ENCODE measurements at places on chromosomes 3 and 15. TPM values are rescaled to one million over a fixed set of nuclear protein-coding genes. Genes with fewer than 3 reads are reported as not detected.

GHSR gene
- not detected for total RNA-seq

ITPKA gene
- not detected for total RNA-seq

UROC1 gene
- total RNA-seq = not detected

DNA sequence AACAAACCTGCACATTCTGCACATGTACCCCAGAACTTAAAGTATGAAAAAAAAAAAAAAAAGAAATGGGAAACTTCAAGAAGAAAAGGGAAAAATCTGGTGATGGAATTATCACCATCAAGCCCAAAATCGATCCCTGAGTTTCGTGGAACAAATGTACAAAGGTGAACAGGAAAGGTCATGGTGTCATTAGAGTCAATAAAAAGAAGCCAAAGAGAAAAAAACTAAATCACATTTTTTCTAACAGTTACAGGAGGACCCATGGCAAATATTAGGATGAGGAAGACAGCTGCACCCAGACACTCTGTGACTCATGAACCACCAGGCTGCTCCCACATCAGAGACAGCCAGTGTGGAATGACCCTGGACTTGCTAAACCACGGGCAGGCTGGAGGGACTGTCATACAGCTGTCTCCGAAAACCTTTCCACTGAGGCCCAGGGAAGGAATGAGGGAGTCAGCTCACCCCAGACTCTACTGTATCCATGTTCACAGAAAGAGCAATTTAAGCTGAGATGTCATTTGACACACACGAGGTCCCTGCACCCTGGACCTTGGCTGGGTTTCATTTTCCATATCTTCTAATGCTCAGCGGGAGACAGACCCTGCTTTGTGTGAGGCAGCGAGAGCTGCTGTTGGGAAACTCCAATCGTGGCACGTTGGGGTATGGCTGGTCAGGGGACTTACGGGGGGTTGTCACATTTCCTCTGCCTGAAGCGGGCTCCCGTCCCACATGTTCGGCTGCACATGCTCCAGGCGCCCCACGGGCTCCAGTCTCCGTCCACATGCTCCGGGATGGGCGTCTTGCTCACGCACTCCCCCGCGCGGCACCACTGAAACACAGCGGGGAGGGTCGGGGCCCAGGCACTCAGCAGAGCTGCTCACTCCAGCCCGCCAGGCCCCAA lies 210.2 kb downstream of the ADAMTS17 start:
- DNase-seq = peak; percentile 79

RFC4 gene
- 11.5 TPM for total RNA-seq

DNA sequence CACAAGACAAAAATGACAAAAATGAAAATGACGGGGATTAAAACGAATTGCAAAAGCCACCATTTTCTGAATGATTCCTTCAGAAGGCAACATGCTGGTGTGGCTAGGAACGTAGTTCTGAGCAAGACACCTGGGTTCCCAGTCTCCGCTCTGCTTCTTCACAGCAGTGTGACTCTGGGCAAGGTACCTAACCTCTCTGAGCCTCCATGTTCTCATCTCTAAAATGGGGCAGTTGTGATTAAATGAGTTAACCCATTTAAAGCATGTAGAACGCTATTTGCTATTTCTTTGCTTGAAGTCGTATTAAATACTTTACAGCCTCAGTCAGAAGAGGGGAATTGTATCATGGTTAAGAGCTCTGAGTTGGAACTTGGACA lies 23.6 kb downstream of the BHLHE40 start:
- no peak for DNase-seq

GRCh38 chr15:80996247-80996646 lies 4.5 kb upstream of the TLNRD1 start:
- DNase-seq = no peak

DNA sequence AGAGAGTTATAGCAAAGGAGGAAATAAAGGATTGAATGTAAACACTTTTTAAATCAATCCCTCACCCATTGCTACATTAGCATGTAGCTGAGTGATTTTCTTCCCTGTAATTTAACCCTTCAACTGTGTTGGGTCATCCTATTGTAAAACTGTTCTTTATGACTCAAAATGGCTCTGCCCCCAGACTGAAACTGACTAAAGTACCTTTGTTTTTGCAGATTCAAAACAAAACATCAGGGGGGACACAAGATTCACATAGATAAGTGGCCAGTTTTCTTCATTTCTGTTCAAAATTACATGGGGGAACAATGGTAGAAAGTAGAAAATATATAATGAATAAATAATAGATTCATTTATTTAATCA lies 268.4 kb downstream of the IGSF11 start:
- DNase-seq = no peak

- DNase-seq = no peak
Measured at GRCh38 chr3:137047240-137047639, 89.5 kb downstream of the IL20RB start.

DNA sequence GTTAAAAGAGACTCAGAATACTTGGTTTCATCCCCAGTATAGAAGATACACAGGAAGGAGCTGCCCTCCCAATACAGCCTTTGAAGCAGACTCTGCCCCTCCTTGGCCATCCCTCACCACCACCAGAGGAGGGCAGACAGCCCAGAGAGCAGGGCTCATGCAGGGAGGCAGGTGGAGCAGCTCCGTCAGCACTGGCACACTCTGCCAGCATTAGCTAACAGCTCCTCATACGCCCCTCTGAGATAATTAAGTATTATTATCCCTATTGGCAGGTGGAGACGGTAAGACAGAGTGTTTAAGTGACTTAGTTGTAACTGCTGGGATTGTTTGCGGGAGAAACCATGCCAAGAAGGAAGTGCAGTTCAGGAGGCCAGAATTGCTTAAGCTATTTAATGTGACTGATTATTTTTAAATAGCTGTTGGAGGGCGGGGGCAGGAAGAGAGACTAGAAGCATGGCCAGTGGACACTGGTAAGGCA lies 434.0 kb downstream of the EPHB1 start:
- no peak for DNase-seq

TM4SF4 gene
- total RNA-seq = not detected

- DNase-seq = no peak
Measured at GRCh38 chr15:33994005-33994615, 25.8 kb downstream of the CHRM5 start.

- DNase-seq = no peak
Measured at GRCh38 chr3:153038779-153039178, 123.2 kb upstream of the RAP2B start.

- DNase-seq = no peak
Measured at GRCh38 chr3:147906285-147906684, 497.1 kb downstream of the ZIC1 start.

DNA sequence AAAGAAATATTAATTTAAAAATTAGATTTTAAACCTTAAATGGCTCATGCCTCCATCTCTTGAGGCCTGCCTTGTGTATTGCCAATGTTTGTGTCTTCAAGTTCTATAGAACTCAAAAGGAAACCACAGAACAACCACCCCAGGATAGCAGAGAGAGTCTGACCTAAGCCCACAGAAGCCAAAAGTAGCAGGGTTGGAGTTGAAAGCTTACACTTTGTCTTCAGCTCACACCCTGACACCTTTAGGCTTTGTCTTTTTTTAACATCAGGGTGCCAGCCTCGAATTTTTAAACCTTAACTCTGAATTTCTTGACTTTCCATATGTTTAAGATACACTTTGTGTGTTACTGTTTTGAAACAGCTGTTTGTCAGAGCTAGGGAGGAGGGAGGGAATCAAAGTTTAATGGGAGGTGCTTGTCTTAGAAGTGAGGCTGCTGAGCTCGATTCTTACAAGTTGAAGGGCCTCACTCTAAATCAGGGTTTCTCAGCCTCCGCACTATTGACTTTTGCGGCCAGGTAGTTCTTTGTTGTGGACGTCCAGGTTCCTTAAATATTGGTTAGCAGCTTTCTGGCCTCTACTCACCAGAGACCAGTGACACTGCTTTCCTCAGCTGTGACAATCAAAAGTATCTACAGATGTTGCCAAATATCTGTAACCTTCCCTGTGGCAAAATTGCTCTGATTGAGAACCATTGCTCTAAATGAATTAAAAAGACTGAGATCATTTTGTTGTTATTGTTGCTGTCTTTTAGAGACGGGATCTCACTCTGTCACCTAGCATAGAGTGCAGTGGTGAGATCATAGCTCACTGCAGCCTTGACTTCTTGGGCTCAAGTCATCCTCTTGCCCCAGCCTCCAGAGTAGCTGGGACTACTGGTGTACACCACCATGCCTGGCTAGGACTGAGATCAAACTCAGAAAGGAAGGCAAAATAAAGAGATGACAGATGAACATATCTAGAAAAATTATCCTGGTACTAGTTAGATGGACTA lies 139.2 kb upstream of the EOMES start:
- DNase-seq = no peak

DNA sequence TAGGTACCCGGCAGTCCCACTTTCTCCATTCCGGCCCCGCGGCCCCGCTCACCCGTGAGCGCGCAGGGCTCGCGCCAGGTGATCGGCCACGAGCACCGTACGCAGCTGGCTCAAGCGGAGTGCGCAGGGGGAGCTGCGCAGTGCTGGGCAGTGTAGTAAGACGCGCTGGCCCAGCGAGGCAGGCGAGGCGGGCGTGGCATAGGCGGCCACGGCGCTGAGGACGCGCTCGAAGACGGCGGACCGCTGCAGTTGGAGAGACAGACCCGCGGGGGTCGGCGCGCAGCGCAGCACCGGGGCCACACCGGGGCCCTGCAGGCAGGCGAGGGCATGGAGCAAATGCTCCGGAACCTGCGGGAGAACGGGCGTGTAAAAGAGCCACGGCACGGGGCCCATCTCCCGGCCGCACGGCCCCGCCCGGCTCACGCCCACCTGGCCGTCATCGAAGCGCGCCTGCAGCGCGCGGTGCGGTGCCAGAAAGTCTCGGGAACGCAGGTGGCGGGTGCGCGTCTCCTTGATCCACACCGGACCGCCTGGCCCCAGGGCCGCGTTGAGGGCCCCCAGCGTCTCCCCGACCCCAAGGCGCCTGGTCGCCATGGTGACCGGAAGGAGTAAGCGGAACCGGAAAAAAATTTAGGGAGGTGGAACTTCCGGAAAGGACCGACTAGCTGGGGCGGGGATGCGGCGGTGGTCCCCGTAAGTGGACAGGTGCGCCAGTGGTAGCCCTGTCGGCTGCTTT lies at the start of gene DALRD3:
Gene DALRD3, minus strand, starts transcription at position 610 of the 736 bp plus-strand sequence. Its CDS starts 16 bp downstream, at position 594.
- peak; percentile 82 for DNase-seq

DNA sequence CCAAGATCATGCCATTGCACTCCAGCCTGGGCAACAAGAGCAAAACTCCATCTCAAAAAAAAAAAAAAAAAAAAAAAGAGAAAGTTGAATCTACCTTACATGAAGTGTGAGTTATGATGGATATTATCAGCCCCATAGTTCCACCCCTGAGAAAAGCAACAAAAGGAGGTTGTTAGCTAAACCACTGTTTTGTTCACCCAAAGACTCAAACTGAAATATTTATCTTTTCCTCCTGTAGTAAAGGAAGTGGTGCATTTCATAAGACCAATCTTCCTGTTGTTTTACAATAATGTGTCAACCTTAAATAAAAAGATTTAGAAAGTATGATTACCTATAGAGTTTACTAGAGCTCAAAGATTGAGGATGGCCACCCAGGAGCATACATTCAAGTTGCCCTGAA lies 18.7 kb upstream of the TRMT10C start:
- DNase-seq = no peak

- no peak for DNase-seq
Measured at GRCh38 chr15:31857194-31857593, 173.1 kb upstream of the CHRNA7 start.

DNA sequence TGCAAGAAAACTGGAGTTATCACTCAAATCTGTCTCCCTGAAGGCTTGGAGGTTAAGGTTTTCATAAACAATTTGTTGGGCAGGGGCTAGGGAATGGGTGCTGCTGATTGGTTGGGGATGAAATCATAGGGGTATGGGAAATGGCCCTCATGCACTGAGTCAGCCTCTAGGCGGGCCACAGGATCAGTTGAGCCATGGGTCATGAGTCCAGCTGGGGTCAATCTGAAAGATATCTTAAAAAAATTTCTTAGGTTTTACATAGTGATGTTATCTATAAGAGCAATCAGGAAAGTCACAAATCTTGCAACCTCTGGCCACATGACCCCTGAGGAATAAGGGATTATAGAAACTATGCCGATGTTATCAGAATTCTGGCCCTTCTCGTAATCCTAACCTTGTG lies 491.7 kb downstream of the ZIC1 start:
- DNase-seq = no peak

DNA sequence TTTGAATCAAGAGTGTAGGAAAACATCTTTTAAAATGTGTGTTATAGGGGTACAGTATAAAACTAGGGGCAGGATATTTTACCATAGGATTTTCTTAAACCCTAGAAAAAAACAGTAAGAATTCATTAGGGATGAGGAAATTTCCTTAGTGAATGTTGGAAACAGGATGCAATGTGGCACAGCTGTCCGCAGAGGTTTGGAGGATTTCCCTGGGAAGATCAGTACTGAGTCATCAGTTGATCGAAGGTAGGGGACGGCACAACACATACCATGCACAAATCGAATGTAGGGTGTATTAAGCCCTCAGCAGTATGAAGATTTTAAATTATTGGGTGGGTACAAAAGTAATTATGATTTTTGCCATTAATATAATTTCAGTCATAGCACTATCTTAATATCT lies 49.9 kb downstream of the FNDC3B start:
- no peak for DNase-seq

DNA sequence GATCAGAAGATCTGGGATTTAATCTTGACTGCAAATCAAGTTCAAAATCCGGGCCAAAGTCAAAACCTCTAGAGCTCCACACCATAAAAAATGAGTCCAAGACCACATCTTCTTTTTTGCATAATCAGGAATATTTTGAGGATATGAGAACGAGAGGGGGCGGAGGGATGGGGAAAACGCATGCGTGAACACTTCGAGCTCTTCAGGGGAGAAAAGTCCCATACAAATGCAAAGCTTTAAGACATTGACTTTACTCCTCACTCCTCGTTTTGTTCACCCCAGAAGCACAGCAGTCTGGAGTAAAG lies 68.2 kb downstream of the SUMF1 start:
- no peak for DNase-seq

ADAMTS17 gene
- total RNA-seq = 2.3 TPM

TRPM1 gene
- total RNA-seq = not detected

DNA sequence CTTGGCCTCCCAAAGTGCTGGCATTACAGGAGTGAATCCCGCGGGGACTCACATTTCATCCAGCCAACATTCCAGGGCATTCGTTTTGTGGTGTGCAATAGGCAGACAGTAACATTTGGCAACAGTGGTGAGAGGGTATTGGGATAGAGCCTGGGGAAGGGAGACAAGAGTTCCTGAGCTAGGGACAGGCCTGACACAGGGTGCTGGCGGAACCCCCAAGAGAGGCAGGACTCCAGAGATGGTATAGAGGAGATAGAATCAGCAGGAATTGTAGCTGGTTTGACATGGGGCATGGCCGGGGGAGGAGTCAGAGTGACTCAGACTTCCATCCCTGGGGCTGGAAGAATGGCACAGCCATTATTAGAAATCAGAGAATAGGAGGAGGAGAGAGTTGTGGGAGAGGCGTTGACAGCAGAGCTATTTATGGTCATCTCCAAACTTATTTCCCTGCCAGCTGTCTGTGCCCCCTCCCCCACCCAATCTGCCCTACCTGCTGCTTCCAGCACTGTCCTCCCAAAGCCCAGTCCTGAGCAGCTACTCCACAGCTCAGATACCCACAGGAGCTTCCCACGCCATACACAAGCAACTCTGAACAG lies 4.4 kb upstream of the IDH2 start:
- no peak for DNase-seq

- DNase-seq = no peak
Measured at GRCh38 chr3:39327746-39328349, 1.7 kb upstream of the CCR8 start.

All from sciatic nerve (tissue), 2 donors.